ENCODE measurements at places on chromosomes 5 and 9.

DNA sequence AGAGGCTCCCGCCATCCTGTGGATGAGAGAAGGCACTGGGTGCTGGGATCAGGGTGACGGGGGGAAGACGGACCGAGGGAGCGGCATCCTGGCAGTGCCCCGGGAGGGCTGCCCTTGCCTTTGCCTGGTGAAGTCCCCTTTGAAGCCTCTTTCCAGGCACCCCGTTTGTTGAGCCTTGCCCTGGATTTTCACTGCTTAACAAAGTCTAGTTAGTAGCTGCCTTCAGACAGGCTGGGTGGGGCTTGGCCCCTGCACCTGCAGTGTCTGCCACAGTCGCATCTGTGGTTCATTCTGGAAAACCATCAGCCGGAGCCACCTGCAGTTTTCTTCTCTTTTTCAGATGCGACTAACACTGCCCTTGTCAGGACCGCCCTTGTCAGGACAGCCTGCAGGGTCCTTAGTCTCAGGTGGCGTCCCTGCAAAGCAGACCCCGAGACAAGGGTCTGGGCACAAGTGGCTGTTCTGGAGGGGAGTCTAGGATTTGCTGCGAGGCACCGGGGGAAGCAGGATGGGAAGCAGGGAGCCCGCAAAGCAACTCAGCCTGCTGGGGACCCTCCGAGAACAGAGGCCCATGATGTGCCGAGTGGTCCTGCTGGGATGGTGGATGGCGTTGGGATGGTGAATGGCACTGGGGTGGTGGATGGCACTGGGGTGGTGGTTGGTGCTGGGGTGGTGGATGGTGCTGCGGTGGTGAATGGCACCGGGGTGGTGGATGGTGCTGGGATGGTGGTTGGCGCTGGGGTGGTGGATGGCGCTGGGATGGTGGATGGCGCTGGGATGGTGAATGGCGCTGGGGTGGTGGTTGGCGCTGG is 147.9 kb upstream of the COL5A1 start:
- DNase-seq = no peak

- no peak for DNase-seq
These were observed 36.9 kb downstream of the KIF4B start for GRCh38 chr5:155050384-155051019.

DNA sequence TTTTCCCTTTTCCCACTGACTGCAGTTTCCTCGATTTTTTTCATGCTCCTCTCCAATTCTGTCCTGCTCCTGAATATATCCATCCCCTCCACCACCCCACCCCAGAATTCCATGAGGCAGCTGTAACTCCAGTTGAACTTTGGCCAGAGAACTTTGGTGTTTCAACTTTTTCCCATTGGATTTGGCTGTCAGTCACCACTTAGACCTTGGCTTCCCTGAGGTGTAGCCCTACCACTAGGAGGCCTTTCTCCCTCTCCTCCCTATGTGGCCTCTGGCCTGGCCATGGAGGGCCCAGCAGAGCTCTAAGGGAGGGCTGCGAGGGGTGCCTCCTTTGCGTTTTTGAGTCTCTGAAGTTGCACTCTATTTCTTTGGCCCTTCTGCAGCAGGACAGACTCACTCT is 261.3 kb downstream of the PIK3R1 start:
- no peak for DNase-seq

DNA sequence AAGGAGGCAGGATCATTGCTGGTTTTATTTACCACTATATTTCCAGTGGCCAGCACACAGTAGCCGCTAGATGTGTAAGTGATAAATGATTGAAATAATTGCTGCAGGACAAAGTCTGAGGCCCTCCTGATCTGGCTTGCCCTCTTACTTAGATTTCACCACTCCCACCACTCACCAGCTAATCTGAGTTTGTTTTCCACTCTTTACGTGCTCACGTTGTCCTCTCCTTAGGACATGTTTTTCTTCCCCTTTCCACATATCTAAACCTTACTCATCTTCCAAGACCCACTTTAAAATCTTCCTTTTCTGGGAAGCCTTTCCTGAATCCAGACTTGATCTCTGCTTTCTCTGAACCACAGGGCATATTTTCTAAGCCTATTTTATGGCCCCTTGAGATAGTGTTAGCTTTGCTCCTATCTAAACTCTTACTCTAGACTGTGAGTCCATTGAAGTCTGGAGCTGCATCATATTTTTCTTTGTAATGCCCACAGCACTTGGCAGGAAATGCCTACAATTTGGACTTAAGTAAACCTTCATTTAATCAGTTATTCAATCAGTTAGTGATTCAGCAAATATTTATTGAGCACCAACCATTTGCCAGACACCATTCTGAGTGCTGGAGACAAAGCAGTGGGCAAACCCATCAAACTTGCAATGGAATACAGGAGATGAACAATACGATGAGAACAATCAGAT is 2.4 kb downstream of the TLR4 start:
- no peak for DNase-seq

DNA sequence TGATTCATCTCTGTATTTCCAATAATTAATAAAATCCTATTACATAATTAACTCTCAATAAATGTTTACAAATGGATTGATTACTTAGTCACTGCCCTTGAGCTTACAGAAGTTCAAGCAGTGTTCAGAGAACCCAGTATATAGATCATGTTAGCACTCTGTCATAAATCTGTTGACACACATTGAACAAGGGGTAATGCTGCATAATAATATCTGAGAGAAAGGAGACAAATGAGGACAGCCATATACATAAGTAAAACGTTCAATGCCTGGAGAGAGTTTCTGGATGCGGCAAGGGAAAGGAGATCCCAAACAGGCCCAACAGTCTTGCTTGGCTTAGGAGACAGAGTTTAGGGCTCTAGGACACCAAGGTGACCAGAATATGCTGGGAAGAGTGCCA is 270.2 kb downstream of the FBXL17 start:
- no peak for DNase-seq

GRCh38 chr5:145544401-145544800 is 290.7 kb downstream of the PRELID2 start:
- no peak for DNase-seq

GRCh38 chr9:124929464-124929863 is 11.4 kb downstream of the GOLGA1 start:
- DNase-seq = no peak

DNA sequence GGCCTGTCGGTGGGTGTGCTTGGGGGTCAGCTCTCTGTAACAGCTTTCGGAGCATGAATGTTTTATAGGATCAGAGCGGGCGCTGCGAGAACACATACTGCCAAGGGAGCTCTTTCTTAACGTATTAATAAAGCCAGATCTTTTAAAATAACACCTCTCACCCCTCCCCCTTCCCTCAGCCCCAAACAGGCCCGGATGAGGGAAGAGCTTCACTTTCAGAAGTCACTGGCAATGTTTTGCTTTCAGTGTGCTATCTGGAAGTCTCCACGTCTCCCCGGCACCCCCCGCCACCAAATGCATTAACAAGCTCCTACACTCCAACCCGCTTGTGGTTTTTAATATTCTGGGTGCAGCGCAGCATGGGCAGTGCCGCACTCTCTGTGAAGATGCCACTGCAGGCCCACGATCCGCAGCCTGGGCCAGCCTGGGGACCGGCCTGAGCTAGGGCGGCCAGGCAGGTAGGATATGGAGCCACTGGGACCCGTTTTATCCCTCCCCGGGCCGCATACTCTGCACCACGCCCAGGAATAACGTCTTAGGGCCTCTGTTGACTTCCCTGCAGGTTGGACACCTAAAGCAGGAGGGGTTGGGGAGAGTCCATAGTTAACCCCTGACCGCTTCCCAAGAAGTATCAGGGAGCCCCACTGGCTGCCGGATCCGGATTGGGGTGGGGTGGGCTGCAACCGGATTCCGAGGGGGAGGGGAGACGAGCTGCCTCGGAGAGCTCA is 12.6 kb downstream of the NR2F1 start:
- peak; percentile 57 for DNase-seq

All from activated CD8-positive, alpha-beta memory T cell treated with anti-CD3 and anti-CD28 coated beads for 24 hours (primary cell).